ENCODE measurements at places on chromosomes 7 and 10.
A peak's percentile ranks its signal among the peaks of the same experiment; 100 is the strongest.

DNA sequence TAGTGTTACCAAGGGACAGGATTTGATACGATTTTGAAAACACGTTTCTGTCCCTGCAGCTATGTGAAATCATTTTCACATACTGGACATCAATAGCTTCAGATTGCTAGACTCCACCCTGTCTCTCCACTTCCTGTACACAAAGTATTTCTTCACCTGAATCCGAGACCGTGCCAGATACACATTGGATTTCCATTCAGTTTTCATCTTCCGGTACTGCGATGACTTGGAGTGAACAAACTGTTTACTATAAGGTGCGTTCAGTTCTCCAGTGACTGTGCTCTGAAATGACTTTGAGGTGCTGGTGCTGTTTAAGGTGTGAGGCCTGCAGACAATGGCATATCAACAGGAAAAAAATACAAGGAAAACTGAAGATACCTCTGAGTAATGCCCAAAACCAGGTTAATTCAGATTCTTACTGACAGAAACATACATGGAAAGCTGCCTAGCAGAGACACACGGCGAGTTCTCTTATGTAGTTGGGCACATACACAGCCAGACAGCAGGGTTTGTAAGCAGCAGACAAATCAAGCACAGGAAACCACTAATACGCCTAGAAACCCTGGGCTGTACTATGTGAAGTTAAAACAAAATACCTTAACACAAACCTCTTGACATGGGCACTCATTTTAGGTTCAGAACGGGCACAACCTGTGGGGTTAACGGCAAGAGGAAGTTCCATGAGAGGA is 119.2 kb downstream of the GALNT11 start:
- no peak for DNase-seq

GRCh38 chr10:116073001-116073400 is 200.0 kb downstream of the GFRA1 start:
- DNase-seq, result no peak

DNA sequence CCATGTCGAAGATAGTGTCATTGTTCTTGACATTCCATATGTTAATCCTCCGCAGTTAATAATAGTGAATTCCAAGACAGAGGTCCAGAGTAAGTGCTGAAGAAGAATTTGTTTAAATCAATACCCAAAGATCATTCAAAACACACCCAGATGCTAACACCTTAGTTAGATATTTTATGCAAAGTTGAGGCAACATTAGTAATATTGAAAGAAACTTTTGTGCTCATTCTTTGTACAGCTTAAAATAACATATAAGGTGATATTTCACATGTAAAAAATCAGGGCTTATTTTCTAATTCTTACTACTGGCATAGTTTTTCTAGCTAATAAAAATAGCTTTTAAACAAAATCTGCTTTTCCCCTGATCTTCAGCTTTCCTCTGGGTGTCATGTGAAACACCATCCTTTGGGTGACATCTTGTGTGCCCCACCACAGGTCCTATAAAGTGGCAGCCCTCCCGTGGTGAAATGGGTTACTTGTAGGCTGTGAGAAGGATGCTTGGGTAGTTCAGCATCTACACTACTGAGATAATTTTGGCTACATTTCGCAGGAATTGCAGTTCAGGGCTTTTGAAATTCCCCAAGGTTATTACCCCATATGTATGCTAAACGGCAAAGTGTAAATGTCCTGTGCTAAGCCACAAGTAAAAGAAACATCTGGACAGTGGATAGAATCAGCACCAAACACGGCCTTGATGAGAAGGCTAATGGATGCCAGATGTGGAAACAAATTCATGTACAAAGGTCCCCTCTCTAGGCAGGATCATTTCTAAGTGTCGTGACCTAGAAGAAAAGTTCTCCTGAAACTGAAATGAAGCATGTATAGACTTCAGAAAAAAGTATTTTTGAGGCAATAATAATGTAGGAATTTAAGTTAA is 105.4 kb downstream of the GRM3 start:
- DNase-seq, result no peak

DNA sequence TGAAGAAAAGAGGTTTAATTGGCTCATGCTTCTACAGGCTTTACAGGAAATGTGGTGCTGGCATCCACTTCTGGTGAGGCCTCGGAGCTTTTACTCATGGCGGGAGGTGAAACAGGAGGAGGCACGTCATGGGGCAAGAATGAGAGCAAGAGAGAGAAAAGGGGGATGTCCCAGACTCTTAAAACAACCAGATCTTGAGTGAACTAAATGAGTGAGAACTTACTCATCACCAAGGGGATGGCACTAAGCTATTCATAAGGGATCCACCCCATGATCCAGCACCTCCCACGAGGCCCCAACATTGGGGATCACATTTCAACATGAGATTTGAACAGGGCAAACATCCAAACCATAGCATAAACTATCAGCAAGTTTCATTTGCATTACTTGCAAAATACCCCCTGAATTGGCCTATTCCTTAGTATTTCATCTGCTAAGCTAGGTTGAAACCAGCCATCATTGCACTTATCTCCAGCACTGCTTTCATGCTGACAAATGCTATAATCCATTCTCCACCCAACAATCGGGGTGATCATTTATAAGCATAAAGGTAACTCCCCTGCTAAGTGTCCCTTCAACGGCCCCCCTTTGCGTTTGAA is 179.0 kb downstream of the NOC3L start:
- no peak for DNase-seq

GRCh38 chr10:33493978-33494377 is 159.5 kb upstream of the NRP1 start:
- DNase-seq, result no peak

- DNase-seq, result peak; percentile 87
Measured at GRCh38 chr10:34080485-34081346, 734.4 kb downstream of the PARD3 start.

DNA sequence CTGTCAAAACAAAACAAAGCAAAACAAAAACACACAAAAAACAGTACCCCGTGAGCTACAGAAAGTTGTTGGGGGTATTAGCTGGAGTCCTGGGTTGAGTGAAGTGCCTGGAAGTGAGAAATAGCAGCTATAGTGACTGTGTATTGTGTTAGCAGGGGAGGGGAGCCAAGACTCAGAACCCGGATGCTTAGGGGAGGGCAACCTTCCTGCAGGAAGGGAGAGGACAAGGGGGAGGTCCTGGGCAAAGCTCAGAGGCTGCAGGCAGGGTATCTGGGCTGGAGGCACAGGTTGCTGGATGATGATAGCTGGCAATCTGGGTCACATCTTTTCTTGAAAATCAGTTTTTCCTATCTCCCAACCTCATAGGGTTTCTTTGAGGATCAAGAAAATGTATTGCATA is 75.8 kb upstream of the PARD3 start:
- peak; percentile 24 for DNase-seq

DNA sequence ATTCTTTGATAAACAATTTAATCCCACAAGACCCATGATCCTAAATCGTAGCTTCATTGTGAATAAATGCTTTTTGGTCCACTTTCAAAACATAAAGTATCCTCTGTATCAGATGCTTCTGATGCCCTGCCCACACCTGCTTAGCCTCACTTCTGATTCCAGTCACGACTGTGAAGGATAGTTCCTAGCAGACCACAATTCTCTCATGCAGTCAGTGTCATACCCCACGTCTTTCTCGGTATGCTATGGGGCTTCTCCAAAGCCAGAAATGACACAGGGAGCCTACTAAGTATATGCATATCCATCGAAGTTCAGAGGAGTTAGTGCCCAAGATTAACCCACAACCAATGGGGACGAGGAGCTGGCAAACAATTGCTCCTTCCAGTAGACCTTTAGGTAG is 27.6 kb upstream of the CTNNA3 start:
- DNase-seq, result no peak

- DNase-seq, result no peak
Measured at GRCh38 chr7:25384788-25385505, 156.7 kb upstream of the NPVF start.

DNA sequence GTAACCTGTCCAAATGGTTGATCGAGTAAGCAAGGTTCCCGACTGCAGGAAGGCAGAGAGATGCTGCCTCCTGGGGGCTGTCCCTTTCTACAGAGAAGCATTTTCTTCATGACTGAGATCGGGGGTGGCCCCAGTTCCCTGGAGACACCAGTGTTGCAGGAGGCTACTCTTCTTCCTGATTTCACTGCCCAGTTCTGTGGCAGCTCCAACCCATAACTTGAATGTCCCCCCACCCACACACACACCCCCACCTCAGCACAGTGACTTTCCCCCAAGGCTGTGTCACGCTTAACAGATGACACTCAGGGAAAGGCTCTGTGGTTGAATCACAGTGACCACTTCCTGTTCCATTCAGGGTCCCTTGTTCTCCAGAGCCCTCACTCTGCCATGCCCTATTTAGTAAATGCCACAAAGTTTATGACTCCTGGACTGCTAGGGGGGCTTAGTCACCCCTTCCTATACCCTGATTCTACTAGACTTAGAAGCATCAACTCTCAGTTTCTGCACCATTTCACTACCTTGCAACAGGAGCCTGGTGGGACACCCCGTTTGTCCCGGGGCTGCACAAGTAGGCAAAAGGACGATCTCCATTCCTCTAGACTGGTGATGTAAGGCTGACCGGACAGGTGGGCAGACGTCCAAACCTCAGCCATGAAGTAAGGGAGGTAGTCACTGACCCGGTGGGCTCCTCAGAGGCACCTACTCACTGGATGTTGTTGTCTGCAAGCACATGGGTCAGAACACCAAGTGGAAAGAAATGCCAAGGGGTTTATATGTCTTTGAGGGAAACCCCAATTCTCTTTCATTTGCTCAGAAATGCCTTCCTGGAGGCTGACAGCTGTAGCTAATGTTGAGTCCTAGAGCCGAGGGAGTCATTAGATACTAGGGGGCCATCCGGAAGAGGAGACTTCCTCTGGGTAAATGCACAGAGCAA is 31.3 kb upstream of the SMC3 start:
- no peak for DNase-seq

DNA sequence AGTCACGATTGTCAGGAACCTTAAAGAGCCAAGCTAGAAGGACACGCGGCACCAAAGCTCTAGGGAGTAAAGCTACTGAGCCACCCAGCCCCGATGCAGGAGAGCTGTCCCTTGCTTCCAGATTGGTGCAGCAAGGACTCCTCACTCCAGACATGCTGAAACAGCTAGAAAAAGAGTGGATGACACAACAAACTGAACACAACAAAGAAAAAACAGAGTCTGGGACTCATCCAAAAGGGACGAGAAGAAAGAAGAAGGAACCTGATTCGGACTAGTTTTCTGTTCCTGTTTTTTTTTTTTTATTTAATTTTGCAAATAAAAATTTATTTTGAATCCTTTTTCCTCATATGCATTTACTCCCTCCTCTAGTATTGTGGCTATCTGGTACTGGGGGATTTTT is 11.4 kb upstream of the HKDC1 start:
- no peak for DNase-seq

DNA sequence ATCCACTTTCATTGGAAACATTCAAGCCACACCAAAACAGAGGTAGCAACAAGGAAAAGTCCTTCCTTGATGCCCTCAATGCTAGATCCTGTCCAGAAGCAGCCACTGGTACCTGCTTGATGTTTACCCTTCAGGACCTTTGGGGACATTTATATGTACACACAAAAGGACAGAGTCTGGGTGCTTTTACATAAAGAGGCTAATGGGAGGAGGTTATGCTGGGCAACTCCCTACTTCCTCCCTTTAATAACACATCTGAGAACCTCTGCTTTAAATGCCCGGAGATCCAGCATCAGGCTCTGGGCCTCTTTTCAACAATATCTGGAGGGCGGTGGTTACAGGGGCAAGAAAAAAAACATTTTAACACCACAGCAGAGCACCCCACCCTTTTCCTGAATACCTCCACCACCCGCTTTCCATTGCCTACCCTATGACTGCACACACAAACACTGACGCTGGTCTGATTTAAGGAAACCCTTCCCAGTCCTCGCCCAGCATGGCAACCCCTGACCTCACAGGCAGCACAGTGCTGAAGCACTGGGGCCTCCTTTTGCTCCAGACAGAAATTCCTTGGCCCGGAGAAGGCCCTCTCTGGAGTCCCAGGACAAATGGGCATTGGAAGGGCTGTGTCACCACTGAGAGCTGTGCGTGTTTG is 39.3 kb upstream of the DUSP5 start:
- no peak for DNase-seq

GRCh38 chr7:98879979-98880315 is 1.6 kb downstream of the TRRAP start:
- no peak for DNase-seq

DNA sequence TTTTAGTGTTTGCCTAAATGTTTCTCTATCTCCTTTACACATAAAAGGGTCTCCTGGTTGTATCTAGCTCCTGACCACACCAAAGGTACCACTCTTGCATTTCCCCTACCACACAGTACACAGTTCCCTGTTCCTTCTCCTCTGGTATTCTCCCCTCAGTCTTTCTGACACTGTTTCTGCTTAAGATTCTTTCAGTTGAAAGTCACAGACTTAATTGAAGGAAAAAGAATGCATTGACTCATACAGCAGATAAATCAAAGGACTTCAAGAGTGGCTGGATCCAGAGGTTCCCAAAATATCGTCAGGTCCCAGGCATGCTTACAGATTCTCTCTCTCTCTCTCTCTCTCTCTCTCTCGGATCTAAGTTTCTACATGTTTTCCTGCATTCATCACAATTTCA is 185.6 kb upstream of the LRGUK start:
- no peak for DNase-seq

DNA sequence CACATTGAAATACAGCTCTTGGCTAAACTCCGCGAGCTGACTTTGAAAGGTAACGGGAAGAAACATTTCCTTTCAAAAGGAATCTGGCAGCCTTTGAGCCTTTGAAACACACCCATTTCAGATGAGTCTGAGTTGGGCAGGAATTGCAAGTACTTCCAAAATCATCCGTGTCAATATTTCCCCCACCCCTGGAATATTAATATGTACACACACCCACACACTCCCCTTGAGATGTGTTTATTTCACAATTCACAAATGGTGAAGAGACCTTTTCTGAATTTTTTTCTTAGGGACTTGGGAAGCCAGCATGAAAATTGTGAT is 438.7 kb upstream of the NRP1 start:
- DNase-seq, result no peak

DNA sequence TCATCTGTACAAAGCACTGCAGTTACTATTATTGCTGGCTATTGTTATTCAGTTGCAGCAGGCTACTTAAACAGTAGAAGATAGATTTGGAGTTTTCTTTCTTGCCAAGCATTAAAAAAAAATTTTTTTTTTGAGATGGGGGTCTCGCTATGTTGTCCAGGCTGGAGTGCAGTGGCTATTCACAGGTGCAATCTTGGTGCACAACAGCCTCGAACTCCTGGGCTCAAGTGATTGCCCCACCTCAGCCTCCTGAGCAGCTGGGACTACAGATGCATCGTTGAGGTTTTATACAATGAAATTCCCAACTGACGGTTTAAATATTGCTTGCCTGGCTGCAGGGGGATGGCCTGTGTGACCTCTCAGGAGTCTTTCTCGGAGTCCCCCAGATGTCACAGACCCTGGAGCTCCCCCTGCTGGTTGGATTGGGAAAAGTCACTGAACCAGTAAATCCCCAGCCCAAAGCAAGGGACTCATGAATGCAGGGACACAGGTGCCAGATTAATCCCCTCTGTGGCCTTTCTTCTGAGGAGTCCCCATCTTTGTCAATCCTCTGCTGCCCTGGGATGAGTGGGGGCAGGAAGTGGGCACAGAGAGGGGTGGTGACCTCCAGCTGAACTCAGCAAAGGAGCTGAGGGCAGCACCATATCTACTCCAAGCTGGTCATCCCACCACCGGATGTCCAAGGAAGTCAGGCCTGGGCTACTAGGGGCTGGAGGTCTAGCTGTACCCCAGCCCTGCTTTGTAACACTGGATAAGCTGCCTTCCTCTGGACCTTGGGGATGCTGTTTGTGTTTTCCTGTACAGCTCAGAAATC is 149.6 kb downstream of the C10orf105 start:
- DNase-seq, result peak; percentile 86
